ENCODE measurements at places on chromosomes 12 and 14.

DNA sequence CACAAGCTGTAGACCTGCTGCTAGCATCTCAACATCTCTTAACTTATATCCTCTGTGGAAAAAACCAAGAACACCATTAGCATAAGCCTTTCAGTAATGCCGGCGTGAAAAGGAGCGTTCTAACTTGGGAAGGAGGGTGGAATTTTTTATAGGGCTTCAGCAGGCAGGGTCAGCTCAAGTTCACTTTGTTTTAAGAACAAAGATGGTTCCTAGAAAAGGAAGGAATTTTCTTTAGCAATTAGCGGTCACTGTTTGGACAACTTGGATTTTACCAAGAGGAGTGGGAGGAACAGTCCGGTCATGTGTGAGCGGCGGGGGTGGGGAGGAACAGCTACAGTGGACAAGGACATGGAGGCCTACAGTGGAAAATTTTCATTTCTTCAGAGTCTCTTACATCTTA lies 35.9 kb downstream of the BBS10 start:
- no peak for DNase-seq

DNA sequence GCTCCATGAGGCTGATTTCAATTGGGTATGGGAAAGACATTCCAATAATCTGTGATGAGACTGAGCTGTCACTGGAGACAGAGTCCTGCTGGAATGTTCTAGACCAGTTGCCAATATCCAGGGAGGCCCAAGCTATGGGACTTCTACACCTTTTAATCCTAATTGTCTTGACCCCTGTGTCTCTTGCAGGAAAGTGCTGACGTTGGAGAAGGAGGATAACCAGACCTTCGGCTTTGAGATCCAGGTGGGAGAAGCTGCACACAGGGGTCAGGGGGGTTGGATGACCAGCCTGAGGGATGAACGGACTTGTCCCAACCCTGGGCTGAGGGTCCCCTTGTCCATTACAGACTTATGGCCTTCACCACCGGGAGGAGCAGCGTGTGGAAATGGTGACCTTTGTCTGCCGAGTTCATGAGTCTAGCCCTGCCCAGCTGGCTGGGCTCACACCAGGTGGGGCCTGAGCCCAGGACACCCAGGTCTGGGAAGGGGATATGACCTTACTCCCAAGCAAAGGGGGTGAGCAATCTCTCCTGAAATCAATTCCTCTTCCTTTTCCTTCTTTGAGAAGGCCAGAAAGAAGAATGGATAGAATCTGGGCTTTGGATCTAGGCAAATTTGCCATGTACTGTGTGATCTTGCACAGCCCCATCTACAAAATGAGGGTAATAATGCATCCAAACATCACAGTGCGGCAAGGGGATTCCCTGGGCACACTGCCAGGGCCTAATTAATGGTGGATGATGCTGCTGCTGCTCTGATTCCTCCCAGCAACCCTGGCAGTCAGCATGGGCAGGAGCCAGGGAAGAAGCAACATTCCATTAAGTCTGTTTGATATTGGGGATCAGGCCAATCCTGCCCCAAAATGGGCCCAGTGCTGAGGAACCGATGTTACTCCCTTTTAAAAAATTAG lies 4.2 kb downstream of the TAMALIN start:
- DNase-seq, result no peak

GRCh38 chr12:11768233-11768965 lies 118.9 kb downstream of the ETV6 start:
- no peak for DNase-seq

GRCh38 chr14:33402604-33403003 lies 463.9 kb downstream of the NPAS3 start:
- DNase-seq, result no peak

- no peak for DNase-seq
Observed at GRCh38 chr14:105866841-105867321, 340.5 kb downstream of the TMEM121 start.

- peak; percentile 80 for DNase-seq
Observed at GRCh38 chr12:47276621-47277309, 197.0 kb upstream of the AMIGO2 start.

GRCh38 chr14:55233591-55233990 lies 37.6 kb upstream of the FBXO34 start:
- no peak for DNase-seq

GRCh38 chr12:100489251-100489820 lies 15.7 kb downstream of the NR1H4 start:
- DNase-seq, result no peak

DNA sequence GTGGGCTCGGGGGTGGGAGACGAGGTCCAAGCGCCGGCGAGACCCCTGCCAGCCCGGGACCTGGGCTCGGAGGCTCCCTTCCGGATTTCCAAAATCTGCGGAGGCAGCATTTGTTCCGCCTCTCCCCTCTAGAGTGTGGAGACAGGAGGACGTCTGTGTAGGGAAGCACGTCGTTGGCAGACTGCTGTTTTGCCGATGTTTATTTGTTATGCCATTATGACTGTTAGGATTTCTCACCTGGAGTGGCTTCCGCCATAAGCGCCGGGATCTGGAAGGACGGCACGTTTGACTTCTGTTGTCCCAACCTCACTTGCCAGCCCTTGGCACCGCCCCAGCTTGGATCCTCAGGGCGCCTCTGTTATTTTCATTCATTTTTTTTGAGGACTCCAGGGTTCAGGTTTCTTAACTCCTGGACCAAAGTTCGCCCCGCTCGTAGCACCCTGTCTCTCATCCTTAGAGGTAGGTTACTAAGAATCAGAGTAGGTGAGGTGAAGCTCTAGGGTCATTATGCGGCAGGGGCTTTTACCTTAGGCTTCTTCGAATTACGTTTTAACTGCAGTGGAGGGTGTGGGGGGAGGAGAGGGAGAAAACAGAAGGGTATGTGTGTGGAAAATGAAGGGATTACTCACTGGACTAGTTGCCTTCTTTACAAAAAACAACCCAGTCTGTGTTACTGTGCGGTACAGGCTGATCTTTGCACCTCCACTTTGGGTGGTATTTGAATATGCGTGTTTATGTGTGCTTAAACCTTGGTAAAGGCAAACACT lies 547 bp upstream of the PYGL start:
- no peak for DNase-seq

GRCh38 chr12:120581998-120582397 lies 796 bp upstream of the POP5 start:
- DNase-seq, result peak; percentile 21

- DNase-seq, result no peak
Observed at GRCh38 chr12:53733807-53734200, 6.6 kb upstream of the CALCOCO1 start.

DNA sequence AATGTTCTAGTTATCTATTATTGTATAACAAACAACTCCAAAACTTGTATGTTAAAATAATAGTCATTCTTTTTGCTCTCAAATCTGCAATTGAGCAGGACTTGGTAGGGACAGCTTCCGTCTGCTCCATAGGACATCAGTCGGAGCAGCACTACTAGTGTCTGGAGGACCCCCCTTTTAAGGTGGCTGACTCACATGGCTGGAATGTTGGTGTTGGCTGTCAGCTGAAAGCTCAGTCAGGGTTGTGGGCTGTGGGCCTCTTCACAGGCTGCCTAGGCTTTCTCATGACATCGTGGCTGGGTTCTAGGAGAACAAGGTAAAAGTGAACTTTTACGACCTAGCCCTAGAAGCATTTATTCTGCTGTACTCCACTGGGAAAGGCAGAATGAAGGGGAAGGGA lies 160.6 kb downstream of the ANO4 start:
- no peak for DNase-seq

DNA sequence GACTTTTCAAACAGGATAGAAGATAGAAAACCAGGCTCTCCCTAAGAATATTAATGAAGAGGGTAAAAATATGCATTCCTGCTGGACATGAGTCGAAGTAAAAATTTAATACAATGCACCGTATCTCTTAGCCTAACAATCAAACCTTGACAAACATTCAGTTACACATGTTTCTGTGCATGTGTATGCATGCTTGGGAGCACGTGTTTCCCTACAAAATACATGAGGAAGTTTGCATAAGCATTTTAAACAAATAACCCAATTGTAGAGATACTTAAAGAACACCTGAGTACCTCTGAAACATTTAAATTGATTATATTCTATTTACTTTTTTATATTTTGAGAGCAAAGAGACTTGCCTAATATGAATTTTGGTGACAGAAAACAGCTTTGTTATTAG lies 1763.7 kb upstream of the SEL1L start:
- DNase-seq, result no peak

DNA sequence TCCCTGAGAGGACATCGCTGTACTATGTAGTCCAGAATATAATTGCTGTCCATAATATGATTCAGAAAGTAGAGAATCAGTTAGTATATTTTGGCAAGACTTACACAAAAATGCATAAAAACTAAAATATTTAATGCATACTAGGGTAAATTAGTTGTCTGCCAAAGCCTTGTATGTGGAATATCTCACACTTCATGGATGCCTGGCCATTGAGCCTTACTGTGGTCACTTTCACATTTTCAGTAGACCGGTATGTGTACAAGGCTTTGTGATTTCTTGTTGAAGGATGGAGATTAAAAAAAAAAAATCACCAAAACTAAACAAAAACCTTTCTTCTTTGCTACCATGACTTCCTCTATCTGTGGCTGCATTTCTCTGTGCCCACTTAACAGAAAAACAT lies 197.3 kb upstream of the DDHD1 start:
- DNase-seq, result no peak

- DNase-seq, result no peak
Observed at GRCh38 chr14:98886982-98887381, 385.0 kb downstream of the BCL11B start.

- no peak for DNase-seq
Observed at GRCh38 chr14:103483600-103483999, 39.0 kb downstream of the CKB start.

GRCh38 chr14:89814126-89814525 lies 140.4 kb downstream of the EFCAB11 start:
- no peak for DNase-seq

GRCh38 chr12:14655284-14655683 lies 41.1 kb downstream of the GUCY2C start:
- no peak for DNase-seq

- DNase-seq, result no peak
Observed at GRCh38 chr14:53542732-53543131, 389.6 kb upstream of the DDHD1 start.

GRCh38 chr12:113884392-113884791 lies 81.7 kb downstream of the RBM19 start:
- no peak for DNase-seq

GRCh38 chr14:93946541-93947090 lies 19.5 kb downstream of the FAM181A start:
- no peak for DNase-seq

- no peak for DNase-seq
Observed at GRCh38 chr14:22801716-22802115, 13.5 kb downstream of the SLC7A7 start.

DNA sequence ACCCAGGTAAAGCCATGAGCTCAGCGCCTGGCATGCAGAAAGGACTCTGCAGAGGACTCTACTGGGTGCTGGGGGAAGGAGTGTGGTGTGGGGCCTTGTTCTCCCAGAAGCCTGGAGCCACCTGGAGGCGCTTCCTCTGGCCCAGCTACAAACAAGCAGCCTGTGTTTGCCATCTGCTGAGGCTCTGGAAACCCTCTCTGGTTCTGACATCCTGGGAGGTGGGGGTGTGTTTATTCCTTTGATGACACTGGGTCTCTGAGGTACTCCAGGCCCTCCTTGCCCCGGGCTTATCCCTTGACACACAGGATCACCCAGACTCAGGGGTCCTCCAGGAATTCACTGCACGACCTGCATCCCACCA lies 44.9 kb downstream of the RNF34 start:
- DNase-seq, result no peak

GRCh38 chr12:66549050-66549389 lies 129.9 kb downstream of the GRIP1 start:
- DNase-seq, result no peak

DNA sequence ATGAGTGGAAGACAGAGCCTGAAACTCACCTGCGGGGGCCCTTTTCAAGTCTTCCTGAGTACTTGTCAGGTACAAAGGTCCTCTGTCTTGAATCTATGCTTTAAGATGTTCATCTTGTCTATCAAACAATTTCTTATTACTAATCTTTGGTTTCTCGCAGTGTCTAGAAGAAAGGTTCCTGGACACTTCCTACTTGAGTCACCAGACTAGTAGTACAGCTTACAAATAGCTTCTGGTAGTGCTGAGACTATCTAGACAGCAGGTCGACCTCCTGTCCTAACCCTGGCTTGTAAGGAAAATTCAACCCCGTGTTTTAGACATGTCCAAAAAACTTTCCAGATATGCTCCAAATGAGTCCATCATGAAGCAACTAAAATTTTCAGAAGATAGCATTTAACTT lies 11.2 kb upstream of the ARID2 start:
- no peak for DNase-seq

DNA sequence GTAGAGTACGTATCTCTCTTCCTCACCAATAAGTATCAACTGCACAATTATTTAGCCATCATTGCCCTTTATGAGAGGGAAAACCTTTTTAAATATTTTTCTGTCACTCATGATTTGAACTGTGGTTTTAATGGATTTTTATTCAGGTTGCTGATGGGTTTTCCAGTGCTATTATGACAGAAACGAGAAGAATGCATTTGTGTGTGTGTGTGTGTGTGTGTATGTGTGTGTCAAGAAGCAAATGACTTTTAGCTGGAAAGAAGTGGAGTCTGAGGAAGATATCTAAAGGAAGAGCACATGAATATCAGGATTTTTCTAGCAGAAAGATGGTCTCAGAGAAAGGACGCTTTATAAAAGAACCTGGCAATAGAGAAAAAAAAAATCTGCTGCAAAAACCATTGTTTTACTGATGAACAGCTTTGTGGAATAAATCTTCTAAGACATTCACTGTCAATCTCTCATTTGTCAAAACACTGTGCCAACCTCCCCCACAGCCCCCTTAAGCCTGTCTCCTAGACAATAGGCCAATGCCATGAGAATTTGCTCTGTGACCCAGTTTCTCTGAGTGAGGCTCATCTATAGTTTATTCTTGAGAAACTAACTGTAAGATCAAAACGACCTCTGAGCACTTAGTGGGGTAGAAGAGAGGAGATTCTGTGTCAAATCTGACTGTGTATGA lies 417.7 kb downstream of the FLRT2 start:
- DNase-seq, result no peak

DNA sequence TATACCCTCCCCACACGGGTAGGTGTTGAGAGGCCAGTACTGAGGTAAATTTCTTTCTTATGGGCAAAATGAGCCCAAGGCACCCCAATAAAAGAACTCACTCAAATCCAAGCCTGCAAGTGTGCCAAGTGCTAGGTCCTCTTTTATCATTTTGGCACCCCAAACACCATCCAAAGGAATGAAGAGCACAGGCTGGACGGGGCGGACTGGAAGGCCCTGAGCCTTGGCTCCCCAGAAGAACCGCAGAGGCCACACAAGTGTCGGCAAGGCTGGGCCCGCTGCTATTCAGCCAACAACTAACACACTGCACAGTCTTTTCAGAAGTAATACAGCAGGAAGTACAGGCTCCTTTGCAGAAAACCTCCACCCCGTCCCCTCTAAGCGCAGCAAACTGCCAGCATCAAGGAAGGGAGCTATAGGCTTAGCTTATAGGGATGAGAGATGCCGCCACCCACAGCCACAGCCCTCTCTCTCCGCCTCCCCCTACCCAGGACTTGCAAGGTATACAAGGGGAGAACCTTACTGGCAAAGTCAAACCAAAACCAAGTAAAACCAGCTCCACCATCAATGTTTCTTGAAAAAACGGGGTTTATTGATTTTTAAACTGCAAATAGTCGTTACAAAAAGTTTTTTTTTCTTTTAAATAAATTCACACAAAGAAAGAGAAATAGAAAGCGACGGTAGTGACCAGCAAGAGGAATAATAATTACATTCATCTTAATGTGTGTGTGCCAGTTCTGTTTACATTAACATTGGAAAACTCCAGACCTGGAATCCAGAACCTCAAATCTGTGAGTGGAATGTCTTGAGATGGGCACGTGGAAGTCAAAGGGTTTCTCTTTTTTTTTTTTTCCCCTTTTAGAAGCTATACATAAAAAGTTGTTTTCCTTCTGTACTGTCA lies 5.5 kb downstream of the ZFP36L1 start:
- DNase-seq, result peak; percentile 68

- no peak for DNase-seq
Observed at GRCh38 chr14:104734601-104734990, 10.6 kb downstream of the ADSS1 start.

All from activated CD4-positive, alpha-beta T cell treated with anti-CD3 and anti-CD28 coated beads, Interleukin-2, amount 50 U/mL, for 16 hours (primary cell).